ENCODE measurements at places on chromosomes 7 and 10. TPM values are rescaled to one million over a fixed set of nuclear protein-coding genes. Genes with fewer than 3 reads are reported as not detected.

GRCh38 chr10:99431190-99431760 lies 851 bp upstream of the GOT1 start:
- DNase-seq = peak; percentile 79

The CLEC2L gene
- not detected for total RNA-seq

The ELFN1 gene
- 15.3 TPM for total RNA-seq

The OR2A1 gene
- total RNA-seq = not detected

The GRID2IP gene
- total RNA-seq = not detected

The NUDT13 gene
- 0.90 TPM for total RNA-seq

The AP1S1 gene
- 16.1 TPM for total RNA-seq

- DNase-seq = no peak
These were observed 125.4 kb downstream of the PFKFB3 start for GRCh38 chr10:6327961-6328698.

The ODAD2 gene
- total RNA-seq = 0.08 TPM

The TAS2R5 gene
- total RNA-seq = 0.59 TPM

DNA sequence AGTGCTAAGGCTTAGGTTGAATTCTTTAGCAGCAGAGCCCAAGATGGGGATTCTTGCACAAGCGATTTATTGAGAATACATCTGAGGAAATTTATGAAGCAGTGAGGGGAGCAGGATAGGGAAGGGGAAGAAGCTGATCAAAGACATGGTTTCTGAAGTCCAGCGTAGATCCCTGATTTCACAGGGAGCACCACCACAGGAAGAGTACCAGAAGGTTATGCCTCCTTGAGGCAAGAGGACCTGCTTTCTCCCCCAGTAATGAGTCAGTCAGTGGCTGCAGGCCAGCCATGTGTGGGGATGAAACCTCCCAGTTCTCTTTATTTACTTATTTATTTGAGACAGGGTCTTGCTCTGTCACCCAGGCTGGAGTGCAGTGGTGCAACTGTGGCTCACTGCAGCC lies 35.0 kb upstream of the CBLL1 start:
- DNase-seq = no peak

The SPDYE16 gene
- not detected for total RNA-seq

DNA sequence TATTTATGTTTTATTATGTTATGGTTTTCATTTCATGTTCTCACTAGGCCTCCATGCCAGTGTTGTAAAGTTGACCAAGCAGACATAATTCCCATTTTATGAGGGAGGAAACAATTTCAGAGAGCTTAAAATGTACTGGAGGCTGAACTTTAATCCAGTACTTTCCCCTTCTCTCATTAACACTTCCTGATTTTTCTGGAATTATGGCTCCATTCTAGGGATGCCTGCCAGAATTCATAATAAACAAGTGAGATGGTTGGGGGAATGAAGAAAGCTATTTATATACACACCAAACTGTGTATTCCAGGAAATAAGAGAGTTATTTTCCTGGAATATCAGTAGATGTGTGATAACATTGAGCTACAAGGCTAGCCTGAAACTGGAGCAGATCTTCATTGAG lies 6.9 kb downstream of the TMEM236 start:
- DNase-seq = no peak

DNA sequence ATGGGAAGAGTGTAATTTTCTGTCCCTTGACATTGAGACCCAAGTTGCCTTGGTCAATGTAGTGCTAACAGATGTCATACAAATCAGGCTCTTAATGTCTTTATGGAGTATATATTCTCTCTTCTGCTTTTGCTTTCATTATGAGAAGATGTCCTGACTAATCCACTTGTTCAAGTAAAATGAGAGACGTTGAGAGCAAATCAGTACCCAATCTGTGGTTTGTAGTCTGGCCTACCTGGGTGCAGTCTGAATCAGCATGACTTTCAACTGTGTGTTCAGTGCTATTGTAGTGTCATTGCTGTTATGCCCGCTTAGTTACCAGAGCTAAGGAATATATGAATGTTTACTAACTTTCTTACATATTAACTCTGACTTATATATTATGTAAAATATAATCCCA lies 612.4 kb downstream of the ANKRD7 start:
- DNase-seq = no peak

The AASS gene
- 27.4 TPM for total RNA-seq

The ST8SIA6 gene
- total RNA-seq = 11.0 TPM

DNA sequence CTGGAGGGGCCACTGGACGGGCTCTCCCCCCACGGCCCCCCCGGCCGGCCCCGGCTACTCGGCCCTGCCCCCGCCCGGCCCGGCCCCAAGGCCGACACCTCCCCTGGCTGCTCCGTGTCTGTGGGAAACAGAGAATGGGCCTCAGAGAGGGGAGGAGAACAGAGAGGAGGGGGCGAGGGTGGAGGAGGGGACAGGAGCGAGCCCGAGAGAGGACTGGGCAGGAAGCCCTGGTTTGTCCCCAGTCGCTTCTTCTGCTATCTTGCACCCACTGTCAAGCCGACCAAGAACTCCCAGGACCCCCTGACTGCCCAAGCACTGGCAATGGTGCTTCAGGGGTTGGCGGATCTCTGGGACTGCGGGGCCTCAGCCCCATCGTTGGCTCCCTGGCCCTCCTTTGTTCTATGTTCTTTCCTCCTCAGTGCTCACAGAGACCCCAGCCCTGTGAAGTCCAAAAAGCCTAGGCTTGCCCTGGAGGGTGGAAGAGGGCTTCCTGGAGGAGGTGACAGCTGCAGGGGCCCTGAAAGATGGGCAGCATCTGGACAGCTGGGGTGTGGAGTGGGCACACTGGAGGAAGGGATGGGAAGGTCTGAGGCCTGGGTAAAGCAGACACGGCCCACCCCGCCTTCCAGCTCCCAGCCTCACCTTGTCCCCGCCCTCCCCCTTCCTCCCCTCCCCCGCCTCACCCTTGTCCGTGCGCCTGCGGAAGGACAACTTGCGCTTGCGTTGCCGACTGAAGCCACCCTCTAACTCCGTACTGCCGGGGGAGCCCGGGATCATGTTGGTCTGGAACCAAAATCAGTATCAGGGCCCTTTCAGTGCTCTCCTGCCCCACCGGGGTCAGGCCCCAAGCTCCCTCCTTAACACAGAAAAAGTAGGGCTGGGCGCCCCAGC lies 30.1 kb downstream of the KCNH2 start:
- DNase-seq = no peak

- DNase-seq = no peak
These were observed 298.2 kb upstream of the GALNT17 start for GRCh38 chr7:70833726-70834125.

The RPEL1 gene
- total RNA-seq = not detected

DNA sequence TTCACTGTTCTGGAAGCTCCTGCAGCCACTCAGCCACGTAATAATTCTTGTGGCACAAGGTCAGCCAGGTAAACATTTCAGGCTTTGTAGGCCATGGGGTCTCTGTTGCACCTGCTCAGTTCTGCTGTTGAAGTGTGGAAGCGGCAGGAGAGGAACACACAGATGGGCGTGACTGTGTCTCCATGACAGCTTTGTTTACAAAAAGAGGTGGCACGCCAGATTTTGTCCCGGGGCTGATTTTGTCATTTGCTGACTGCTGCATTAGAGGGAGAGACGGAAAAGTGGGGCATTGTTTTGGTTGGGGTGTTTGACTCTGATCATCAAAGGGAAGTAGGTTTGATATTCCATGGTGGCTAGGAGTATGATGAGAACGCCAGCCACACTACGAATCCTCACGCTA lies 103.1 kb downstream of the PRKAG2 start:
- DNase-seq = no peak

GRCh38 chr7:12895296-12895695 lies 207.9 kb downstream of the ARL4A start:
- no peak for DNase-seq

- no peak for DNase-seq
These were observed 48.6 kb upstream of the NANOS1 start for GRCh38 chr10:118980870-118981269.

The IFIT3 gene
- total RNA-seq = 6.5 TPM

DNA sequence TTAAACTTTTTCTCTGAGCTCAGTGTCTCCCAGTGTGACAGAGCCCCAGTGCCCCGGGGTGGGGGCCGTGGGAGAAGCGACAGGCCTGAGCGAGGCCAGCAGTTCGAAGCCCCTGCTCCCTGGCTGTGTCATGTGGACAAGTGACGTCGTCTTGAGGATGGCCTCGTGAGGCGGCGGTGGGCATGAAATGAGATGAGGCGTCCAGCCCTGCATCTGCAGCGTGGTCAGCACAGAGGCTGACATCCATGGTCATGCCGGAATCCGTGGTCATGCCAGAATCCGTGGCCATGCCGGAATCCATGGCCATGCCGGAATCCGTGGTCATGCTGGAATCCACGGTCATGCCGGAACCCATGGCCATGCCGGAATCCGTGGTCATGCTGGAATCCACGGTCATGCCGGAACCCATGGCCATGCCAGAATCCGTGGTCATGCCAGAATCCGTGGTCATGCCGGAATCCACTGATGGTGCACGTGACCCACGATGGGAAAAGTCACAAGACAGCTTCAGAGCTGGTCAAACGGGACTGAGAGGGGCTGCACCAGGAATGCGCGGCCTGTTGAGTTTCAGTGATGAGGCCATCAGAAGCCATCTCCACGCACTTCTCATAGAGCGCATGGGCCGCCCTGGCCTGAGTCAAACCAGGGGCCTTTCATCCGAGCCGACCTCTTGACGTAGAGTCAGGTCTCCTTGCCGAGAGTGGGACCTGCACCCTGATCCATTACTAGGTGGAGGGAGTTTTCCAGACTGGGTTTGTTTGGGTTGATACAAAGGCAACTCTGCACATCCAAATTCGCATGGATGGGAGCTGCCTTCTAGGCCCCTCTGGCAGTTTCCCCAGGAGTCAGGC lies 342.5 kb downstream of the PTPRN2 start:
- peak; percentile 32 for DNase-seq

GRCh38 chr7:150339409-150339809 lies 2.0 kb downstream of the RARRES2 start:
- no peak for DNase-seq

GRCh38 chr10:107859065-107859464 lies 694.6 kb upstream of the SORCS1 start:
- DNase-seq = no peak

- DNase-seq = no peak
These were observed 235.5 kb downstream of the CCSER2 start for GRCh38 chr10:84563868-84564267.

- DNase-seq = no peak
These were observed 77.8 kb upstream of the ATP6V0A4 start for GRCh38 chr7:138875794-138876193.

The H2BK1 gene
- total RNA-seq = not detected

GRCh38 chr7:151833691-151834090 lies 43.2 kb downstream of the PRKAG2 start:
- DNase-seq = no peak

DNA sequence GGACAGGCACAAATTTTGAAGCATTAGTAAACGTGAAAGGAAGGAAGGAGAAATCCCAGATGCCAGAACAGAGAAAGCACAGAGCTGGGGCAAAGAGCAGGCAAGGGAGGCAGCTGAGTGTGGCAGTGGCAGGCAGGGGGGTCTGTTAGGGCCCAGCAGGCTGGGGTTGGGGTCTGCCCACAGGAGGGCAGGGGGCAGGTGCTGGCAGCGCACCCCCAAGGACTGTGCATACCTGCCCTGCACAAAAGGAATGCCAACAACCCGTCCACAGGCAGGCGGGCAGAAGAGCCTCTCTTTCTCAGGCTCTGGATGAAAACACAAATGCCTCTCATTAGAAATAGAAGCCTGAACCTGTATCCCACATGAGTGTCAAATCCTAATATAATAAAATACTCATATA lies 552.3 kb downstream of the PTPRN2 start:
- DNase-seq = peak; percentile 5

The SH2D4B gene
- 0.12 TPM for total RNA-seq

Data from right atrium auricular region (tissue), 2 donors.